SK-N-MC (cell line): ENCODE measurements at places on chromosomes 3 and 15.
A peak's percentile ranks its signal among the peaks of the same experiment; 100 is the strongest.

DNA sequence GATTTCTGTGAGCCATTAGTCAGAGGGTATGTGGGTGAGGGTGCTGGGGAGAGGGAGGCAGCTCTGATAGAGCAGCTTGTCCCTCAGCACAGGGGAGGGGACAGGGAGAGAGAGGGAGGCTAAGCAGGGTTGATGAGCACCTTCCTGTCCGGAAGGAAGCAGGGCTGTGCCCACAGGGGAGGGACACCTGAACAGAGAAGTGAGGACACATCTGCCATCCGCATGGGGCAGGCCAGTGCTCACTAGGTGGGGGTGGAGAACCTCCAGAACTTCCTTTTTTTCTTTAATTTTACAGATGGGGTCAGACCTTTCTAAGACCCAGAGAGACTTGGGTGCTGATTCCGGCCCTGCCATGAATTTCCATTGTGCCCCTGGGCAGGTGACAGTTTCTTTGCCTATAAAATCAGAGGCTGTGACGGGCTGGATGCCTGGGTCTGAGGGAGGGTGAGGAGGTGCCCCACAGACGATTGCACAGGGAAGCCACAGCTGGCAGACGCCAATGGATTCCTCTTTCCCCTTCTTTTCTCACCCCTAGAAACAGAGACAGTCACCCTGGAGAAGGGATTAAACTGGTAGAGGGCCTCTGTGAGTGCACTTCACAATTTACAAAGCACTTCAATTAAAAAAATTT lies 4.1 kb upstream of the TGM5 start:
- DNase-seq = no peak

- DNase-seq = no peak
These were observed 27.3 kb upstream of the ST3GAL6 start for GRCh38 chr3:98735761-98736269.

- DNase-seq = no peak
These were observed 221.4 kb downstream of the NR1D2 start for GRCh38 chr3:24166515-24166914.

DNA sequence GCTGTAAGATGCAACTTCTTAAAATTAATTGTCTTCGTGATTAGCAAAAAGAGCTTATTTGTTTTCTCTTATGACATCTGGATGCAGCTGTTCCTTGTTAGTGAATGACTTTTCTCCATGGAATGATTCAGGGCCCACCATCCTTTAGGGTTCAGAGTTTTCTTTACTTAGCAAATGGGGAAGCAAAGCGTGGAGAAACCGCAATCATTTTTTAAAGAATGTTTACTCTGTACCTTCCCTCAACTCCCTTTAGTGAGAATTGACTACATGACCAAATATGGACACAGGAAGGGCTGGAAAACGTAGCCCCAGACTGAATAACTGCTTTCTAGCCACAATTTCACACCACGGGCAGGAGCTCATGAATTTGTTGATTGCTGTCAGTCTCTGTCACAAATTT lies 130.1 kb downstream of the EDEM1 start:
- no peak for DNase-seq

DNA sequence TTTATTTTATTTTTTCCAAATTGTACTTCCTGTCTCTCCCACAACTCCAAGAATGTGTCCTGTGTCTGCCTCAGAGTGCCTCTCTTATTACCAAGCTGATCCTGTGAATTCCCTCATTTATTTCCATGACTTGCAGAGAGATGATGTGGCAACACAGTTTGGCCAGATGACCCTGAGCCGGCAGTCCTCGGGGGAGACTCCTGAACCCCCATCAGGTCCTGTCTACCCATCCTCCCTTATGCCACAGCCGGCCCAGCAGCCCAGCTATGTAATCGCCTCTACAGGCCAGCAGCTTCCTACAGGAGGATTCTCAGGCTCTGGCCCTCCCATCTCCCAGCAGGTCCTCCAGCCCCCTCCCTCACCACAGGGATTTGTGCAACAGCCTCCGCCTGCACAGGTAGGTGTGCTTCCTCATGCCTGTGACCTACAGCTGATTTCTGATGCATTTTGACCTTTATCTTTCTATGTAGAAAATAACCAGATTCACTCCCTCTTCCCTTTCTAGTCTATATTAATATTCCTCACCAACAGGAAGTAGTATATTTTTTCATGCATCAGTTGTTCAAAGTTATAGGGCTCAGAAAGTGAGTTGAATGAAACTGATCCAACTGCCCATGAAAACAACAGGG lies 100.0 kb downstream of the ARPP21 start:
- no peak for DNase-seq

DNA sequence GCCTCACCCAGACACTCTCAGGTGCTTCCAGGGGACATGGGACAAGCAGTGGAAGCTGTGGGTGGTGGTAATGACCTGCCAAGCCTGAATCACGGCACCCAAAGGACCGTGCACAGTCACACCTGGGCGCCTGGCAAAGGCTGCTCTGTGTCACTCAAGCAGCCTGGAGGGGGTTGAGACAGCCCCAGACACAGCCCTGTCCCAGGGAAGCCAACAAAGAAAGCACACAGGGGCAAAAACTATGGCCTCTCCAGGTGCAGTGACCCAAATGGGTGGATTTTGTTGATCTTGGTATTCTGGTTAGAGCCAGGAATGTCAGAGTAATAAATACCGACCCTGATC lies 15.0 kb upstream of the OCA2 start:
- DNase-seq = no peak

DNA sequence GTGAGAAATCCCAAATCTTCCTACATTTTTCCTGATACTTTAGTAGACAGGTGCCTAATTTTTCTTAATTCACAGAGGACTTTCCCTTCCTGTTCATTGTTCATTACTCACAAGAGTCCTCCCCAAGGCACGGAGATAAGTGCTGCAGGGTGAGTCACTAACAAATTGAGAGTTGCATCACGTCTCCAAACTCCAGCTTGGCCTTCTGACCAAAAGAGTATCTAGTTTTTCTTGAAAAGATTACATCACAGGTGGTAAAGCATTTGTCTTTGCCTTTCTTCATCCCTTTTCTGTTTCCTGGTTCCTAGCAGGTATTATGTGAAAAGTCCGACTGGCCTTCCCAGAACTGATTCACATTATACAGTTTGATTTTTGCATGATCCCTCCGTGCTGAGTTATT lies 24.9 kb upstream of the RASGRP1 start:
- no peak for DNase-seq

DNA sequence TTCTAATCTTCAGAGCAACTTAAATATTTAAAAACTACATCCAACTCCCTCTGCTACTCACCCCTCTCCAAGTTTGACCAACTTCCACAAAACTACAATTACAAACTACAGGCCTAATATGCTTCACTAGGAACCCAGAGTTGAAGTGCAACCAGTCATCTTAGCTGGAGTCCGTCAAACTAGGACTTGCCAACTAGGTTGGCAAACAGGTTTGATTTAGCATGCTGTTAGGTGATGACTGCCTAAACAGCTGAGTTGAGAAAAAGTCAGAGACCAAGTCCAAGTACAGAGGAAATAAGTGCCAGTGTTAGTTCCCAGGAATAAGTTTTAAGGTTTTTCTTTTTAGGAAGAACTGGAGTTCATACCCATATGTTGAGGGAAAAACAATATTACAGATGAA lies 1109.0 kb downstream of the TUSC7 start:
- no peak for DNase-seq

DNA sequence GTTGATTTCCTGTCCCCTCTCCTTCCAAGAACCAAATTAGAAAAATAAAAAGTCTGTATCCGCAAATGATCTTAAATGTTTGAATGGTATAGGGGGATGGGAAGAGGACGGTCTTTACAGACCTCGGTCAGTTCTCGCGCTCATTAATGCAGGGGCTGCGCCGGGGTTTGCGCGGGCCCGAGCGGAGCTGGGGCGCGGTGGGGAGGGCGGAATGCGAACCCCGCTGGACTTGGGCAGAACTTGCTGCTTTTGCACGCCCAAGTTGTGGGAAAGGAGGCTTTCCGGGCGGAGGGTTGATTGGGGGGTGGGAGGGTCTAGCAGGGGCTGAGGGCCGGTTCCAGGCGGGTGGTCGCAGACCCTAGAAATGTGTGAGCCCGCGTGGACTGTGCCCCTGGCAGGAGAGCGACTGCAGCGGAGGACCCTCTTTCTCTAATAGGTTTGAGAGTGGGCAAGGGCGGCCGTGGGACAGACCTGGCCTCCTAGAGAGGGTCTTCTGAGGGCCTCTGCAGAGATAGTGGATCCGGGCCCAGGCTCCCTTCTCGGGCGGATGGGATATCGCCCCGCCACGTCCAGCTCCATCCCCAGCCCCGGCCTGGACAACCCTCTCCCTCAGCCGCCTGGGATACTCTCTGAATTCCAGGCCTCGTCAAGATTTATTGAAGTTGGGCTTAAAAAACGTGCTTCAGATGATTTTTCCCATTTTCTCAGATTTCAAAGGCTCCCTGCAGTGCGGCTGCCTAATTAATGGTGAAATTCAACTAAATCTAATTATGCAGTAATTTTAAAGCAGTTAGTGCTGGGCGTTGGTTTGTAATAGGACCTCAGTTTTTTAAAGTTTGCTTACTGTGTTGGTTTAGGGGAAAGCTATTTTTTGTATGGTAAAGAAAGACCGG lies 11.3 kb downstream of the NR2F2 start:
- no peak for DNase-seq

- no peak for DNase-seq
These were observed 87.7 kb downstream of the LSM3 start for GRCh38 chr3:14266361-14266760.

GRCh38 chr3:159260049-159260662 lies 458.3 kb downstream of the MFSD1 start:
- DNase-seq = peak; percentile 40

GRCh38 chr3:136783708-136784191 lies 31.6 kb upstream of the STAG1 start:
- DNase-seq = no peak

DNA sequence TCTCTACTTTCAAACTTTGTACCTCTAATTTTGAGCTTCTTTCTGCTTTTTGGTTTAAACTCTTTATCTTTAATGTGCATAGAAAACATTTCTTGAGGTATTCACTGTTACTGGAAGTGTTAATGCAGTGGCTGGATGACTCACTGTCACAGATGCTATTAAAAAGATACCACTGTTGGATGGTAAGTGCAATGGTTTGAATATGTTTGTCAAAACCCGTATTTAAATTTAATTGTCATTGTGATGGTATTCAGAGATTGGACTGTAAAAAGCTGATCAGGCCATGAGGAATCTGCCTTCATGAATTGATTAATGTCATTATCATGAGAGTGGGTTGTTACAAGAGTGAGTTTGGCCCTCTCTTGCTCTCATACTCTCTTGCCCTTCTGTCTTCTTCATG lies 70.6 kb downstream of the AP4E1 start:
- no peak for DNase-seq

DNA sequence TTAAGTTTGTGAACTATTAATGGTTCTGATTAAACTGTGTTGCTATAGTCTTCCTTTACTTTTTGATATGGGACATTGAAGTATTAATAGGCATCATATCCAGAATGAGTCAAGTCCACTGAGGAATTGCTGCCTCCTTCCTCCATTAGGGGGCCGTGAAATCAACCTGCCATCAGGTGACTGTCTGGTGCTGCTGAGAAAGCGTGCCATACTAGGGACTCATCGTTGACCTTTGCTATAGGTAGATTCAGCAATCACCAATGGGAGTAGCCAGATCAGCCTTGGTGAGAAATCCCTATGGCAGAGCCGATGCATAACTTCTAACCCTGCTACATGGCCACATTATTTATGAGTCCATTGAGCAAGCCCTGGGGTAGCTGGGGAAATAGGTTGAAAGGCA lies 30.1 kb upstream of the SLC28A2 start:
- DNase-seq = no peak

GRCh38 chr15:78052001-78052401 lies 25.5 kb downstream of the TBC1D2B start:
- DNase-seq = no peak

DNA sequence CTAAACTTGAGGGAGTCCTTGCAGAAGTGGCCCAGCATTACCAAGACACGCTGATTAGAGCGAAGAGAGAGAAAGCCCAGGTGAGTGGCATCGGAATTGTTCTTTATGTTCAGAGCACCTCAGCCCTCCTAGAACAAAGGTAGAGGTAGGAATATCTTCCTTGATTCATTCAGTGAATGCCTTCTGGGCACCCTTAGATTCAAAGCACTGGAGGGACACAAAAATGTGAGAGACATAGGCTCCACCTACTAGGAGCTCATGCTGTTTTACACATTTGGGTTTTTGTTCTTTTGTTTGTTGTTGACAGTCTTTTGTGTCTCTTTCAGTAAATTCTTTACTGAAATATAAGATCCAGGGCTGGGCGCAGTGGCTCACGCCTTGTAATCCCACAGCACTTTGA lies 68.2 kb downstream of the IQGAP1 start:
- no peak for DNase-seq

DNA sequence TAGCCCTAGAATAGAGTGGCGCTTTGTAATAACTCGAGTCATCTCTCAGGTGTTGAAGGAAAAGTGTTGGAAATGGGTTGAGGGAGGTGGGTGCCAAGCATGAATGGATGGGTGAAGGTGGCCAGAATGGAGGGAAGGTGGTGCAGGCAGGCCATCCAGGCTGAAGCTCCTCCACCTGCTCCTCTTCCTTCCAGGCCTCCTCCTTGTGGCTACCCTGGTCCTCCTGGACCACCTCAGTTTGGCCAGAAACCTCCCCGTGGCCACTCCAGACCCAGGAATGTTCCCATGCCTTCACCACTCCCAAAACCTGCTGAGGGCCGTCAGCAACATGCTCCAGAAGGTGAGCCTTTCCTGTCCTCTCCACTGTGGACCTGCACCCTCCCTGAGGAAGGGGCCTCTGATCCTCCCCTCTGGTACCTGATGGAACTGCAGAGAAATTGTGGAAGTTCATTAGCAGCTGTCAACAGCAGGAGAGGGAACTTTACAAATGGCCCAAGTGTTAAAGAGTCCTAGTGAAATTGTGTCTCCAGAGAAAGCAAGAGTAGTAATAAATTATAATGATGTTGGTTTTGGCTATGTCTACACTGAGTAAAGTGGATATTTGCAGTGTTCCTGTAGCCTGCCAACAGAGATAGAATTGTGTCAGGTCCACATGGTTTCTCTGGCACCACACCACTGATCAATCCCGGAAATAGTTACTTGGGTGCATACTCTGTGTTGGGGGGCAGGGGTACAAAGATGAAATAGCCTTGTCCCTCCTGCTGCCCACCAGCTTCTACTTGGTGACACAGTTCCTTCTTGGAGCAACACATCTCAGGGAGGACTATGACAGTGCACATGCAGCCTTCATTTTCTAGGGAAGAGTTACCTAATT lies 1.6 kb downstream of the IL12A start:
- DNase-seq = no peak

DNA sequence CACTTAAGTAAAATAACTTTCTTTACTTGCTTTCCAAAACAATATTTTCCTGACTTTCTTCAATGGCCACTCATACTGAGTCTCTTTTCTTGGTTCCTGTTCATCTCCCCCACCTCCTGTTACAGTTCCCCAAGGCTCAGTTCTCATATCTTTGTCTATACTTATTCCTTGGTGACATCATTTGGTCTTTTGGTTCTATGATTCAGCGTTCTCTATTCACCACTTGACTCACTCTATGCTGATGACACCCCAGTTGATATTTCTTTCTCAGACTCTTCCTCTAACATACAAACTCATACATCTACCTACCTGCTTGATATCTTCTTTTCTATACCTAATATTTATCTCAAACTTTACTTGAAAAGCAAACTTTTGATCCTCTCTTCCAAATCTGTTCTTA lies 85.0 kb upstream of the P3H2 start:
- no peak for DNase-seq

GRCh38 chr3:67064105-67064504 lies 66.0 kb downstream of the KBTBD8 start:
- no peak for DNase-seq

- no peak for DNase-seq
These were observed 415.8 kb upstream of the SEMA6D start for GRCh38 chr15:47301481-47301880.
